T1000 (cell line): ENCODE measurements at places on chromosomes 12 and 14.

DNA sequence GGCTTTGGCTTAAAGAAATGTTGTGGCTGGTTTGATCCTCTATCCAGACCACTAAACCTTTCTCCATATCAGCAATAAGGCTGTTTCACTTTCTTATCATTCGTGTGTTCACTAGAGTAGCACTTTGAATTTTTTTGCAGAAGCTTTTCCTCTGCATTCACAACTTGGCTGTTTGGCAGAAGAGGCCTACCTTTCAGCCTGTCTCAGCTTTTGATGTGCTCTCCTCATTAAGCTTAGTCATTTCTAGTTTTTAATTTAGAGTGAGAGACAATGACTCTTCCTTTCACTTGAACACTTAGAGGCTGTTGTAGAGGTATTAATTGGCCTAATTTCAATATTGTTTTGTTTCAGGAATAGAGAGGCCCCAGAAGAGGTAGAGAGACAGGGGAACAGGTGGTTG is 13.8 kb downstream of the KCNMB4 start:
- DNase-seq, result no peak

GRCh38 chr14:82029038-82029437 is 495.4 kb upstream of the SEL1L start:
- DNase-seq, result no peak

GRCh38 chr12:106267535-106267934 is 19.7 kb upstream of the CKAP4 start:
- DNase-seq, result no peak

DNA sequence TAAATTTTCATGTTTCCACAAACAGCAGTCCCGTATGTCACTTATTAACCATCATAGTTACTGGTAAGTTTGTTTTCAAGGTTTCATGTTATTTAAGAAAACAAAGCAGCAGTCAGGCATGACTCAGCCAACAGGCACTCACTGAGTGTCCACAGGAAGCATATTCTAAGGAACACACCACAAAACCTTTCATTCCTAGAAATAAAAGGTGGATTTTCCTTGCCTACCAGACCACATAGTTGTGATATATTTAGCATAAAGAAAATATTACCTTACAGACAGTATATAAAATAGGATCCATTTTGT is 143.3 kb upstream of the AVPR1A start:
- DNase-seq, result peak; percentile 50

- no peak for DNase-seq
Measured at GRCh38 chr12:77572371-77572770, 258.3 kb upstream of the NAV3 start.

- no peak for DNase-seq
Measured at GRCh38 chr12:17595111-17595510, 494.9 kb downstream of the RERGL start.

DNA sequence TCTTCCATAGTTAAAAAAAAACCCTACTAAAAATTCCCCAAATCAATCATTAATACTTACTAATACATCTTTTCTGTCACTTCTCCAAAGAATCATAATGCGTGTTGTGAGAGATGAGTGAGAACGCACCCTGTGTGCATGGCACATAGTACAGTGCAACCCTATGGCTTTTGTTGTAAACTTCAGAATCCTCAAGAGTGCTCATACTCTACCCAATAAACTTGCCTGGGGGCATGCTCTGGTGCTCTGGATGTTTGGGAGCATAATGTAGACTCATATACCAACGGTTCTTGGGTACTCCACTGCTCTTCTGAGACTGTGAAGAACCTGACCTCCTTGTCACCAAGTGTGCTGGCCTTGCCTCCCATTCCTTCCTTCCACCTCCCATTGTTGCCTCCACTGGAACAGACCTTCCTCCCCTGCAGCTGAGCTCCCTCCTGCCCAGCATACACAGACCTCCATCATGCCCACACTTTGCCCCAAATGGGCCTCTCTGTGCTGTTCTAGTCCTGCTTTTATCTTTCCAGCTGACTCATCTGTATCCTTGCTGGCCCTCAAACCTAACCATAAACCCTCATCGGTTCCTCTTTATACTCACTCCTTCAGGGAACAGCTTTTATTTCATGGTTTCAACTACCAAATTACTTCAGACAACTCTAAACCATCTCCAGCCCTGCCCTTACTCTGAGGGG is 8.9 kb downstream of the DCP1B start:
- DNase-seq, result no peak

DNA sequence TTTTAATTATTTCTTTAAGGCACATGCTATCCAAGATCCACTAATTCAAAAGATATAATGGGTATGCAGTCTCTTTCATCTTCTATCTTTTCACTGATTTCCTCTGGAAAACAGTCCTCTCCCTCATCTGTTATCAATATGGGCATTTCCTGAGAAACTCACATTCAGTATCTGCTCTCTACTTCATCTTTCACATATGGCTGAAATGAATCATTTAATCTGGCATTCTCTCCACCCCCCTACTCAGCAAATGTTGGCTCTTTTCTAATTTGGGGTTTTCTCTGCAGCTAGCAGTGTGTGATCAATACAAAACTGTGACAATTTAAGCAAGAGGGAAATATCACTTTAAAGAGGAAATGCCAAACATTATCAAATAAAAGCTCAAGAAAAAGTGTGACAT is 157.1 kb upstream of the TMTC1 start:
- no peak for DNase-seq

DNA sequence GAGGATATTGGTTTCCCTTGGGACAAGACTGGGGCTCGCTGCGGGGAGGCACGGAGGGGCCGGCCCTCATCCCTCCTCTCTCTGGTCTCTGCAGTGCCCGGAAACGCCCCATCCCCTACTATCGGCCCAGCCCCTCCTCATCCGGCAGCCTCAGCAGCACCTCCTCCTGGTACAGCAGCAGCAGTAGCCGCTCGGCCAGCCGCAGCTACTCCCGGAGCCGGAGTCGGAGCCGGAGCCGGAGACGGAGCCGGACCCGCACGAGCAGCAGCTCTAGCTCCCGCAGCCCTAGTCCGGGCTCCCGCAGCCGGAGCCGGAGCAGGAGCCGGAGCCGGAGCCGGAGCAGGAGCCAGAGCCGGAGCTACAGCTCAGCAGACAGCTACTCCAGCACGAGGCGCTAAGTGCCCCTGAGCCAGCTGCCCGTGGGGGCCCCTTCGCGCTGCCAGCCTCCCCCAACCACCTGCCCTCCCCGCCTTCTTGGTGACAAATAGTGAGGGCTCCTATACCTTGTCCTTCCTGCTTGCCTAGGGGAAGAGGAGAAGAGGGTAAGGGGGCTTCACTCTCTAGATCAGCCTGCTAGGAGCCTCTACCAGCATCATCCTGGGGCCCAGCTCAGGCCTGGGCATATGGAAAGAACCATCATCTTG is 22.2 kb upstream of the HSPB8 start:
- DNase-seq, result no peak

DNA sequence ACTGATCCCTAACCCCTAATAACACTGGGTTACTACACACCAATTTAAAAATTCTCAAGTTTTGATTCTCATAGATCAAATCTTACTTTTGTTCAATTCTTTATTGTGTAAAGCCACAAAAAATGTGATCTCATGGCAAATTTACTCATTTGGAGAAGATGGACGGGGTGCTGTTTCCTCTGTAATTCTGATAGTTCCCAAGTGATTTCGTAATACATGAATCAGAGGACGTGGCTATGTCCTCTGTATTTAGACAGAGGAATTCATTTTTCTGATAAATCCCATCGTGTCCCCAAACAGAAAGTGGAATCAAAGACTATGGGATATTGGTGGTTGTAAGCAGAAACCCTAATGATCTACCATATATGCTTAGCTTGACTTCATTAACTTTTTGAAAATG is 76.6 kb upstream of the GNG2 start:
- DNase-seq, result no peak

GRCh38 chr12:10595881-10596280 is 17.5 kb downstream of the MAGOHB start:
- no peak for DNase-seq

DNA sequence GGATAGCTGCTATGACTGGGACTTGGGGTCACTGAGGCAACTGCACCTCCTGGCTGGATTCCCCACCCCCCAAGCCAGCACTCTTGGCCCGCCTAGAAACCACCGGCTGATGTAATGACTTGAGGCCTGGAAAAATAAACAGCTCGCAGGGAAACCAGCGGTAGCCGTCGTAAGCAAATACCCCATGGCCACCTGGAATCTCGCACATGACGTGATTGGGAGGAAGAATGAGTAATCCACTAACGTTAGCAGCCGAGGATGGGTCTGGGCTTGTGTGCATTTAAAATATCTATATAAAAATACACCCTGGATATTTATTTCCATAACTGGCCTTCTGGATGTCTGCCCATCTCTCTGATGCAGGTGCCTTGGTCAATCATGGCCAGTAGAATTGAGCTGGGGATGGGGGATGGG is 120.1 kb downstream of the SMOC1 start:
- no peak for DNase-seq

DNA sequence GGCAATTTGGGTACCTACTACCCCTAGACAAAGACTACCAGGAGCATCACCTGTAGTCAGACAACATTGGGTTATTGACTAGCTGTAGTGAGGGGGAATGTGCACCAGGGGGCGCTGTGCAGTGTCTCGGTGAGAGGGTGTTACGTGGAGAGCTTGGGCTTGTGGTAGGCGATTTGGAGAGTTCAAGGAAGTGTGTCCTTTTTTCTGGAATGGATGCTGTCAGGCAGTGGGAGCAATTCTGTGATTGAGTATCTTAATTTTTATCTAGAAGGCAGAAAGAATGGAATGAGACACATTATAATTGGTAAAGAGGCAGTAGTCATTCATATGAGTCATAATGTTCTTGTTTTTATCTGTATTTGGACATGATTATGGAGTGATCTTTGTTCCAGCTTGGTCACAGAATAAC is 187.7 kb downstream of the GALC start:
- DNase-seq, result peak; percentile 30
